Naive thymus-derived CD8-positive, alpha-beta T cell (primary cell): ENCODE measurements at places on chromosomes 7 and 10. TPM values are rescaled to one million over a fixed set of nuclear protein-coding genes. Genes with fewer than 3 reads are reported as not detected.

- DNase-seq, result no peak
Measured at GRCh38 chr10:48536156-48536500, 68.7 kb downstream of the ARHGAP22 start.

GRCh38 chr10:88987243-88987725 is 3.3 kb upstream of the FAS start:
- DNase-seq, result no peak

- no peak for DNase-seq
Measured at GRCh38 chr10:28880683-28880950, 203.3 kb downstream of the BAMBI start.

The MRPS33 gene
- 56.6 TPM for total RNA-seq

The CPED1 gene
- total RNA-seq, result not detected

The TEX36 gene
- not detected for total RNA-seq
